Globus pallidus (tissue), 1 donor: ENCODE measurements at places on chromosomes 11 and 22.

DNA sequence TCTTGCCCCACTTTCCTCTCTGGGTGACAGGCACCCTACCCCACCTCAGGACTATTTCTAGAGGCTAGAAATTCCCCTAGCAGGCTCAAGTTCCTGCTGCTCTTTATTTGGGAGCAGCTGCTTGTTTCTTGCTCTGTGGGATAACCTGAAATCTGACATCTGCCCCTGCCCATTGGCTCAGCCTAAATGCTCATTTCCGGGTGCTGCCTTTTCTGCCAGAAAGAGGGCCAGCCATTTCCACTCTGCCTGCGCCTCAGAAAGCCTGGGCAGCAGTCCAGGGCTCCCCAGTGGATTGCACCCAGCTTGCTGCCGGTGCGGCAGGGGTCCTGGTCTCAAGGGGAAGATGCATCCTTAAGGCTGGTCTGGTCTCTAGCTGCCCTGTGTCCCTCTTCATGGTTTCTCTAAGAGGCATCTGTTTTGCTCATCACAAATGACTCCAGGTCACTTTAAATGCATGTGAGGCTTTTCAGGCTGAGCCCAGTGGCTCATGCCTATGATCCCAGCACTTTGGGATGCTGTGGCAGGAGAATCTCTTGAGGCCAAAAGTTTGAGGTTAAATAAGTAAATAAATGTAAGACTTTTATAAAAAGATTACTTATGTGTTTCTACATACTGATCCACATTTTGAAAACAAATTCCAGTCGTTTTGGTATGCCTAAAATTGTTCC, 10.3 kb upstream of the PNPLA5 start:
- DNase-seq, result no peak

- no peak for DNase-seq
Observed at GRCh38 chr11:21385669-21386440, 716.5 kb downstream of the NELL1 start.

GRCh38 chr11:120904116-120904515, 119.8 kb upstream of the TBCEL start:
- no peak for DNase-seq

DNA sequence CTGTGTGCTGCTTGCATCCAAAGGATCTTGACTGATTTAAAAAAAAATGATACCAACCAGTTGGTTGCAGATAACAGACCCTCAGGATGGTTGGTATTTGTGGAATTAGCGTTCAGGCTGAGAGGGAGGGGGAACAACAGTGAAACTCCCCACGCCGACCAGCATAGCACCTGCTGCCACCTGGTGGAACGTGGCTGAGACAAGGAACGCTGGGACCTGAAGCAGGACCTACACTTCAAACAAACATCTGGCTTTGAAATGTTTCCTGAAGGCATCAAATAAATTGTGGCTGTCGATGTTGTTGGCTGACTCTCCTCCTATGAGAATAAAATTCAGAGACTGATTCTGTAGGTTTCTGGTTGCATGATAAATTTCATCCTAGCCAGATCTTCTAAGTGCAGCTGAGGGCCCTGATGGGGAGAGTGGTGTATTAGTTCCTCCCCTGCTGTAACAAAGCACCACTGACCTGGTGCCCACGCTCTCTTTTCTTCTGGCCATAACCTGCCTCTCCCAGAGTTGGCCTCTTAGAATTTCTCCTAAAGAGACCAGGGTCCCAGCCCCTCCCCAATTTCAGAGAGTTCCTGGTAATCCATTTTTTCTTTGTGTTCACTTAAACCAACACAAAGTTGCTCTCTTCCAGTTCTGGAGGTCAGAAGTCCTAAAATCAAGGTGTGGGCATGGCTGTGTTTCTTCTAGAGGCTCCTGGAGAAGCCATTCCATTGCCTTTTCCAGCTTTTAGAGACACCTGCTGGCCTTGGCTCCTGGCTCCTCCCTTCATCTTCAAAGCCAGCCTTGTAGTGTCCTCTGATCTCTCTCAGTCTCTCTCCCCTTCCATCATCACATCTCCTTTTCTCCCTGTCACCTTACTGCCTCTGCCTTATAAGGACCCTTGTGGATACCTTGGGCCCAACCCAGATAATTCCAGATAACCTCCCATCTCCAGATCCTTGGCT, 17.3 kb downstream of the APOL2 start:
- no peak for DNase-seq

DNA sequence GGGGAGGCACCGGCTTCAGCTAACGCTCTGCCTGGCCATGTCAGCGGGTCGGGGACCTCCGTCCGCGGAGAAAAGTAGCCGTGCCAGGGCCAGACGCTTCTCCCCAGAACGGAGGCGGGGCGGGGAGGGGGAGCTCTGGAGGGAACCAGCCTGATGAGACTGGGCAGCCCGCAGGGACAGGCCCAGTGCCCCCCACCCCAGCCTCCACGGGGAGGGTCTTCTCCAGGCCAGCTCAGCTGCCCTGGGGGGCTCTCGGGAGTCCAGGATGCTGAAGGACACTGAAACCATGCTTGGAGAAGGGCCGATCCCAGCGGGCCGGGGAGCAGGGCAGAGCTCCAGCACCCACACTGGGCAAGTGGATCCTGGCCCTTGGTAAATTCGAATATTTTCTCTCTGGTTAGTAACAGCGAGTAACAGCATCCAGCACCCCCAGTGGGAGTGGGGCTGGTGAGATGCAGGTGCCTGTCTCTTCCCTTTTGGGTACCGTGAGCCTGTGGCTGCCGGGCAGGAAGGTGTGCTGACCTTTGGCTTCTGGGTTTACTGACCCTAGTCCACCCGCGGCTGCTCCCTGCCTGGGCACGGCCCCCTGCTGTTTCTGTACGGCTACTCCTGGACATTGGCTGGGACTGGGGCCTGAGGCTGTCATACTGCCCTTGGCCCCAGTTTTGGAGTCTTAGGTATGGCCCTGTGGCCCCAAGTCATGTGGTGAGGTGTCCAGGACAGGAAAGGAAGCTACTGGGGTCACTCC, 35.8 kb downstream of the GRAMD4 start:
- DNase-seq, result no peak

DNA sequence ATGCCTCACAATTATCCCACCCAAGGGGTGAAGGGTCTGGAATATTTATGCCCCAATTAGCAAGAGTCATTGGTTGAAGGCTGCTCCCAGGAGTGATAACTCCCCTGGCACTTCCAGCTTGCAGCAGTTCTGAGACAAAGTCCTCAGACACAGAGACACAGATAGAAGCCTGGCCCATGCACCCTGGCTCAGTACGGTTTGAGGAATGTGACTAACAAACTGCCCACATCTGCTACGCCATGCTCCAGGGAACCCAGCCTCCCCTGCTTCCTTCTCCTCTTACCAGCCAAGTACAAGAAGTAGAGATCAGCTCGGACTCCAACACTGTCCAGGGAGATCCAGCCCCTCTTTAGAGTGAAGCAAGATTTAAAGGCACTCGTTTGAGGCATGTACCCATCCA, 48.5 kb upstream of the BMAL1 start:
- no peak for DNase-seq

DNA sequence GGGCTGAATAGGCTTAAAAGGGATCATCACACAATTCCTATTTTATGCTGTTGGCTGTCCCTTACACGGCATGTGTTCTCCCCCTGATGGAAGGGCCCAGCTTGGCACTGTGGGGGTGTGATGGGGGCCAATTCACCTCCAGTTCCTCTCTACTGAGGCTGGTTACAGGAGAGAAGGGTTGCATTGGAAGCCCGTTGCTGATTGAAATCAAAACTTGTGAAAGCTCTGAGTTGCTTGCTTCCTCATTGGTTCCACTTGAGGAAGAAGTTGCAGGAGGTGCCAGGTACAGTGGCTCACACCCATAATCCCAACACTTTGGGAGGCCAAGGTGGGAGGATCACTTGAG, 13.3 kb upstream of the PRG2 start:
- no peak for DNase-seq

DNA sequence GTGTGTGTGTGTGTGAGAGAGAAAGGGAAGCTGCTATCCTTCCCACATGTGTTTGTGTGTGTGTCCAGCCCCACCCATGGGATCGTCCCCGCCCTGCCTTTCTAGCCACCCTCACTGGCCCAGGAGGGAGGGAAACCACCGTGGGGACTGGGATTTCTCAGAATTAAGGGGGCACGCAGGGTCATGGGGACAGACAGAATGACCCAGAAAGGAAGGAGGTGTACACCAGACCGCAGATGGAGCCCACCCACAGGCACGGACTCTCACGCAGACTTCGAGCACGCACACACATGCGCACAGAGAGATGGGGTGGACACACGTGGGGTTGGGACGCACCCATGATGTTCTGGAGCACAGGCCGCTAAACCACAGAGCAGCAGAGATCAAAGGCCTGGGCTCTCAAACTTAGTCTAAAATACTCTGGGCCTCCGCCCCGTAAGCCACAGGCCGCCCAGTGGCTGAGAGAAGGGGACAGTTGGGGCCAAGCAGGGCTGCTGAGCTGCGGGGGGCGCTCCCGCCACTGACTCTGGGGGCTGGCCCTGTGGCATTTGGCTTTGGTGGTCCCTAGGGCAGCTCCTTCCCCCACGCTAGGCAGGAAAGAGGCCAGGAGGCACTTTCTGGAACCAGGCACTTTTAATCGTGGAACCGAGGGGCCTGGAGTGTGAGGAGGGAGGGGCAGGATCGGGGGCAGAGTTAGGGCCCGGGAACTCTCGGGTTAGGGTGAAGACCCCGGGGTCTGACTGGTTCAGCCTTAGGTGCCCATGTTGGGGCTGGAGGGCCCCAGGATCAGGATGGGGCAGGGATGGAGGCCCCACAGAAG, 1.5 kb downstream of the IFITM5 start:
- no peak for DNase-seq

DNA sequence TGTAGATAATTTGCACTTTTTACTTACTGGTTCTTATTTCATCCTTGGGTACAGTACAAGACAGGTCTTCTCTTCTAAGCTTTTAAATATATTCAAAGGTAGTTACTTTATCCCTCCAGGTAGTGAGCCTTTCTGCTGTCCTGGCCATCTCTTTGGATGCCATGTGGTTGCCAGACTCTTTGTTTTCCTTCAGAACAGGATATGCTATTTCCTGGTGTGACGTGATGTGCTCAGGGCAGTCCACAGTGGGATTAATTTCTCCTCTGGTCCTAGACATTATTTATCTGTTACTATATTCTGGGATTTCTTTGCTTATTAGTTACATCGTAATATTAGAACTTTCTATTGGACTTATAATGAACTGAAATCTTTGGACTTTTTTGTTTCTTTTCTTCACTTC, 63.7 kb downstream of the PPP6R3 start:
- no peak for DNase-seq

DNA sequence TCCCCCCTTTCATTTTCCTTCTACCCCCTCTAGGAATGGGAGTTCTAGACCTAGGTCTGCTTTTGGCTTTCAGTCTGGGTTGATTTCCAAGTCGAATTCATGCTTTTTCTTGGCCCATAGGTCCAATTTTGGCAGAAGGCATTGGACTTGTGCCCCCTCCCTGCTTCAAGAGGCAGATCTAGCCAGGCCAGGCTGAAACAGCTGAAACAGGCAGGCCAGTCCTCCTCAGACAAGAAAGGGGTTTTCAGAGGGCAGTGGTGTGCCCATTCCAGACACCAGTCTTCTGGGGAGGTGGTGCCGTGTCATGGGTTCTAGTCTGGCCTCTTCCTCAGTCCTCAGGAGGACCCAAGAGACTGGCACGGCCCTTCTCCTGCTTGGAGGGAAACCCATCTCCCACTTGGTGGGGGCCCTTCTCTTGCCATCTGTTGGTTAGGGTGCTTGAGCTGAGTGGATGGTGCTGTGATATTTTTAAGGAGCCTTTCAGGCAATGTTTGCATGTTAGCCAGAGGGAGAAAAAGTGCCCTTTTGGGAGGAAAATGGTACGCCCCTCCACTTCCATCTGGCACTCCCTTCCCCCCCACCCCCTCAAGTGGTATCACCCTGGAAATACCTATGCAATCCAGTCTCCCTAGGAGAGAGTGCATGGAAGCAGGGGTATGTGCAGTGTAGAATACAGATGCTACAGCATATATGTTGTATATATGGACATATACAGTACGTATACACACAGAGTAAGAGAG, 53.6 kb downstream of the SYT13 start:
- no peak for DNase-seq

DNA sequence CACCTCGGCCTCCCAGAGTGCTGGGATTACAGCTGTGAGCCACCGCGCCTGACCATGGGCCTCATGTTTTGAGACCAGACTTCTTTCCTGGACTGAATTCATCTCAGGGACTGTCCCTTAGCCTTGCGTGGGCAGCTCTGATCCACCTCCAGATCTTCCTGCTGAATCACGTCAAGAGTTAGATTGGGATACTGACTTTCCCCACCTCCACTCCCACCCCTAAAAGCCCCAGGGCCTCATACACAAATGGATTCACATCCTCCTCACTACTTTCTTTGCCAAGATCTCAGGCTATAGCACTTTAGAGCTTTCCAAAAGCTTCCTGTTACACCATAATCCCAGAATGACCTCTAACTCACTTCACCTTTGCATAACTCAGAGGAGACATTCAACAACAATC, 12.1 kb downstream of the CCDC87 start:
- no peak for DNase-seq

DNA sequence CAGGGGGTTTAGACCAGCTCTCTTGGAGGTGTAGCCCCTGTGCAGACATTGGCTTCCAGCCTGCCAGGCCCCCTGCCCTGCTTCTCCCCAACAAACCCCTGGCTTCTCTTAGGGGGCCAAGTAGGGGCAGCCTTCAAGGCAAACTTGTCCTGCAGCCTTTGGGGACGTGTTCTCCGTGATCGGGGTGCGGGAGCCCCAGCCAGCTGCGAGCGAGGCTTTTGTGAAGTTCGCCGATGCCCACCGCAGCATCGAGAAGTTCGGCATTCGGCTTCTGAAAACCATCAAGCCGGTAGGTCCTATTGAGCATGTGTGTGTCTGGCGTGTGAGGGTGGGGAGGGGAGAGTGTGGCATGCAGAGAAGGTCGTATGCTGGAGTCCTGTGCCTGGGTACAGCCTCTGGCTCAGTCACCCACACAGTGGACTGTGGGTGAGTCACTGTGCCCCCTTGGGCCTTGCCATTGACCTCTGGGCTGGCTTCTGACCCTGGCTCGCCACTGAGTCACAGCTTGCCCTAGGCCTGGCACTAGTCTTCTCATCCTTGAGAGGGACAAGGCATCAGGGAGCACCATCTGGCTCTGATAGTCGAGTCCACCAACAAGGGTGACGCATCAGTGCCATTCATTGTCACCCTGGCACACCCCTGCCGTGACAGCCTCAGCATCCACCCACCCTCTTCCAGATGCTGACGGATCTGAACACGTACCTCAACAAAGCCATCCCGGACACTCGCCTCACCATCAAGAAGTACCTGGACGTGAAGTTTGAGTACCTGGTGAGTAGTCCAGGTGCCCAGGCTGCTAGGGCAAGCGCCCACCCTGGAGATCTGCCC, 11.4 kb downstream of the SLC16A8 start:
- DNase-seq, result no peak

DNA sequence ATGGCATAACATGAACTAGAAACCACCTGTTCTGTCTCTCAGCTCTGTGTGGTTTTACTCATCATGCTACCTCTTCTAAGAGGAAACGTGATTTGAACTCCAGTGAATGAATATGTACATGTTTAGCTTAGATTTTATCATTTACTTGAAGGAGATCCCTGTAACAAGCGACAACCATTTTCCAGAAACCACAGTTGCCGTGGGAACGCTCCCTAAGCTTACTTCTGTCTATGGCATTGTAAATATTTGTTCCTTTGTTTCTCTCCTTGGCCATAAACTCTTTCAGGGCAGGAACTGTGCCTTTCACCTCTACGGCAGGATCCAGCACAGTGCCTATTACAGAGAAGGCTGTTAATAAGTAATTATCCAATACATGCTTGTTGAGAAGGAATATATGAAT, 17.1 kb upstream of the TPH1 start:
- DNase-seq, result no peak

GRCh38 chr22:44102121-44102520, 78.0 kb downstream of the PARVB start:
- no peak for DNase-seq
